ENCODE measurements at places on chromosomes 6 and 20.

DNA sequence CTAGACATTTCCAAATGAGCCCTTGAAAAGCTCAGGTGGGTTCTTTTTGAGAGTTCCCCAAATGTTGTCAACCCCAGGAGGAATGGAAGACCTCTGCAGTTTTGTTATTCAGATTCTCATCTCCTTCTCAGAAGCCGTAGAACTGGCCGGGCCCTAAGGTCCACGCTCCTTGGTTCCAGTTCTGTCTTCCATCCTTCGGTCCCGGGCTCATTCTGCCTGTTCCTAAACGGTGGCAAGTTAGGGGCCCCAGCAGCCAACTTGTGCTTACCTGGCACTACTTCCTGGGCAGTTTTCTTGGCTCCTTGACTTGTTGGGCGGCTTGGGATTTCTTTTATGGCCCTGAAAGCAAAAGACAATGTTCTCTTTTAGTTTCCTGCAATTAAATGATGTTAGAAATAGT lies 6.4 kb downstream of the ESR1 start:
- DNase-seq: no peak
- H3K4me3 ChIP-seq: no peak overlapping the region
- no peak overlapping the region for H3K27ac ChIP-seq
- peaks cover 2% of the 10 kb centered on the region for H3K4me1 ChIP-seq
- no peaks in the 10 kb centered on the region for H3K36me3 ChIP-seq

DNA sequence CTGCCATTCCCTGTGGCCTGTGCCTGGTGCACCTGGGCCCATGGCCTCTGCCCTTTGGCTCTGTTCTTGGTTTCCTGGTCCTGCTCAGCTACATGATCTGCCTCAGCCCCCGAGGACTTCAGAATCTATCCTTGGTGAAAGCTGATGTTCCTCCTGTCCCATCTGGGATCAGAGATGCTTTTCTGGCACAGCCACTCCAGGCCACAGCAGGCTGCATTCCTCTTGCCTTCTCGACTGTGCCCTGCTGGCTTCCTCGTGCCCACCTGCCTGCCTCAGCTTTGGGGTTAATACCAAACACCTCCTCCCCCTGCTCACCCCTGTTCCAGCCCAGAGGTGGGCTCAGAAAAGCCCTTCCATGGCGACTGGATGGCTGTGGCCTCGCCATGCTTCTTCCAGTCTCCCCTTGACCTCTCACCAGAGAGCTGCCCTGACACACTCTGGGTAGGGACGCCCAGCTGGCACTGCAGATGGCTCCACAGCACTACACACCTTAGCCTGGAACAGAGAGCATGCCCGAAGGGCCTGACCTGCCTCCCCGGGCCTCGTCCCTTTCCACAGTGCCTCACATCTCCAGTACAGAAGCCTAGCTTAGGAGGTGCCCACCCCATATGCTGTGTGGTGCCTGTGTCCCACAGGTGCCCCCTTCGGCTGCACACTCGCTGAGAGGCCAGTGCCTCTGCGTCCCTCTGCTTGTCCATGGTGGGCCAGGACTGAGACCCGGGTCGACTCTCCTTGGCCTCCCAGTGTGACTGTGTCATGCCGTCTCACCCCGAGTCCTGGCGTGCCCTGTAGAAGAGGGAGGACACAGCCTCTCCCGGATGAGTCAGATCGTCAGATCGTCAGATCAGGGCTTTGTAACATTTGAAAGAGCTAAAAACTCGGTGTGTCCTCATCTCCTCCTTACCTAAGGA lies 148.8 kb downstream of the DTNBP1 start:
- H3K36me3 ChIP-seq: peaks cover 2% of the 10 kb centered on the region
- no peaks in the 10 kb centered on the region for H3K4me1 ChIP-seq
- H3K27ac ChIP-seq: no peak overlapping the region
- H3K4me3 ChIP-seq: no peak overlapping the region
- DNase-seq: no peak

DNA sequence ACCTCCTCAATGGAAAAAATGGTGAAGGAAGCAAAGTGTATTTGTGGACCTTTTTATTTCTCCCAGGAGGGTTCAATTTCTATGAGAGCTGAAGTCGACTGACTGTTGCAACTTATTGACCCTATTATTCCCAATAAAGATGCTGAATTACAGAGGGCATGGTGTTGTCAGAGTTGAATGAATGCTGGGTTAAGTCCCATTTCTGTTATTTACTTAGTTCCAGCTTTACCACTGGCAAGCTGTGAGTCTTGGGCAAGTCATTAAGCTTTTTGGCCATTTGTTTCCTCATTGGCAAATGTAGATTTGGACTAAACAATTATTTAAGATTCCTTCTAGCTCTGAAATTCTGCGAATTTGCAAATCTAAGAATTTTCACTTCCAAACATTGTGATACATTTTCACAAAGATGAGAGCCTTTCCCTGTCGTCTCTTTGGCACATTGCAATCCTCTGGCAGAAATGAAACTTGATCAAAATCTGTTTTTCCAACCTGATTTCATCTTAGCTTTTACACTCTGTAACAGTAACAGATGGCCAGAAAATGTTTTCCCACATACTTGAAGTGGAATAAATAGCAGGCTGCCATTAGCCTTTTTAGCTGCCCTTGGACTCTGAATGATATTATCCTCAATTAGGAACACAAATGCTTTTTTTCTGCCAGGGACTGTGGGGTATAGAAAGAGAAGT lies 21.3 kb downstream of the BLTP3A start:
- no peak overlapping the region for H3K27ac ChIP-seq
- H3K4me3 ChIP-seq: no peak overlapping the region
- H3K4me1 ChIP-seq: peaks cover 8% of the 10 kb centered on the region
- no peaks in the 10 kb centered on the region for H3K36me3 ChIP-seq
- H3K27me3 ChIP-seq: no peaks in the 10 kb centered on the region

- H3K4me3 ChIP-seq: no peak overlapping the region
- H3K4me1 ChIP-seq: peaks cover 17% of the 10 kb centered on the region
- DNase-seq: no peak
Measured at GRCh38 chr6:163328411-163328810, 86.1 kb upstream of the QKI start.

DNA sequence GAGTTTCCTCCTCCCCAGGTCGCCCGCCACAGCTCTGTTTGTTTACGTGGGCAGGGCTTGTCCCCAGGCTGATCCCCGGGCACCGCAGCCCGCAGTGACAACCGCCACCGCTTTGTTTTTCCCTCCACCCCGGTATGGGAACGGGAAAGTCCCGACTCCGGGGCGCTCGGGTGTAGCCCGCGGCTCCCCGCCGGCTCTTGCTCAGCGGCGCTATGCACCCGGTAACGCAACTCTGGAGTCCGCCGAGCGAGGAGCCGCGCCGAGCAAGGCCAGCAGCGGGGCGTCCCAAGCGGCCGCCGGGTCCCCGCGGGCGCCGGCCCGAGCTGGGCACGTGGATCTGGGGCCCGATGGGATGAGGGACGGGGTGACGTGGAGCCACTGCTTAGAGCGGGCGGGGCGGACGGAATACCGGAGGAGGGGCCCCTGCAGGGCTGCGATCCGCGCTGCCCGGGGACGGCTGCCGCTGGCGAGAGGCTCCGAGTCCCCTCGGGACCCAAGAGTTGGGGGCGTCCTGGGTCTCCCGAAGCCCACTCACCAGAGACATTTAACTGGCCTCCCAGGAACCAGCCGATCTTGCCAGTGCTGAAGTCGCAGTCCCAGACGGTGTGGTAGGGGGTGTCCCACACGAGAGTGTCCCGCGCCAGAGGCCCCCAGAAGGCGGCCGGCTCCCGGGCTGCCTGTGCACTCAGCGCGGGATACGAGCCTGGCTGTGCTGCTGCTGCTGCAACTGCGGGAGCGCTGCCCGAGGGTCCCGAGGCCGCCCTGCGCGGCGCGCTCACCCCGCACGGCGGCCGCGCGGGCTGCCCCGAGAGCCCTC lies 497 bp downstream of the ACSS1 start:
- DNase-seq: no peak
- H3K36me3 ChIP-seq: no peaks in the 10 kb centered on the region
- peaks cover 13% of the 10 kb centered on the region for H3K4me1 ChIP-seq

DNA sequence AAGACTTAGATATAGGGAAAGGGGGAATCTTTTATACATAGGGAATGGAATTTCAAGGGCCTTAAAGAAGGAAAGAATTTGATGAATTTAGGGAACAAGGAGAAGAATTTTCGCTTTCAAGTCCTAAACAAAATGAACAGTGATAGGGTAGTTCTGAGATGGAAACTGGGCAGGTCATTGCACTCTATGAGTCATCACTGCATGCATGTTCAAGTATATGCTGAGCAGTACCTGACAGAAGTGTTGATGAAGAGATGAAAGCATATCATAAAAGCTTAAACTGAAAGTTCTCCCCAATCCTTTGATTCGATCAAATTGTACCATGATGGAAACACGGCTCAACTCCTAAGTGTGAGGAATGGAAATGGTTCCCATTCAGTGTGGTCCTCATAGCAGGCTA lies 271.0 kb downstream of the TSHZ2 start:
- no peak overlapping the region for H3K4me3 ChIP-seq
- H3K27me3 ChIP-seq: no peaks in the 10 kb centered on the region
- DNase-seq: no peak
- H3K4me1 ChIP-seq: no peaks in the 10 kb centered on the region
- no peaks in the 10 kb centered on the region for H3K36me3 ChIP-seq

DNA sequence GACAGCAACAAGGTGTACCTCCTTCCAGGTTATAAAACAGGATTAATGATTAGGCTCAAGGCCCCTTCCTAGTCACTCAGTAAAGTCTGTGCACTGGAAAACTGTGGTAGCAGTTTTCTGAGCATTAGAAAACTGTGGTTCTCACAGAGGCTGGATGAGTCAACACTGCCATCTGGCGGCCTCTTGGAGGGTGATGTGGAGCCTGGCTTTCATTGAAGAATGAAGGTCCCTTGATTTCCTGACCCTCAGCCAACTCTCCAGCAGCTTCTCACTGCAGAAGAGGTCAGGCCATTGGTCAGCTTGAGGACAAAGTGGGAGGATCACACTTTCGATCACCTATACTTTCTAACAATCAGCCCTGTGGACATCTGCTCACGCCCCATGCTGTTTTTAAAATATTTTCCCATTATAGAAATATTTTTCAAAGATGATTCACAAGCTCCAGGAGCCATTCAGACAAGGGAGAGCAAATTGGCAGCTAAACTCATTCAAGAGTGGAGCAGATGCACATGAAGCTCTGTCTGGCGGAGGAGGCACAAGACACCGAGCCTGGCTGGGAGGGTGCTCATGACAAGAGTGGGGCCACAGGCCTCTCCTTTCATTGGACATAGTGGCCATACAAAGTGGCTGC lies 23.2 kb downstream of the PSMB1 start:
- H3K27ac ChIP-seq: no peak overlapping the region
- H3K4me1 ChIP-seq: no peaks in the 10 kb centered on the region
- peak; percentile 50 for DNase-seq
- peaks cover 14% of the 10 kb centered on the region for H3K36me3 ChIP-seq
- H3K4me3 ChIP-seq: no peak overlapping the region
- H3K27me3 ChIP-seq: no peaks in the 10 kb centered on the region

DNA sequence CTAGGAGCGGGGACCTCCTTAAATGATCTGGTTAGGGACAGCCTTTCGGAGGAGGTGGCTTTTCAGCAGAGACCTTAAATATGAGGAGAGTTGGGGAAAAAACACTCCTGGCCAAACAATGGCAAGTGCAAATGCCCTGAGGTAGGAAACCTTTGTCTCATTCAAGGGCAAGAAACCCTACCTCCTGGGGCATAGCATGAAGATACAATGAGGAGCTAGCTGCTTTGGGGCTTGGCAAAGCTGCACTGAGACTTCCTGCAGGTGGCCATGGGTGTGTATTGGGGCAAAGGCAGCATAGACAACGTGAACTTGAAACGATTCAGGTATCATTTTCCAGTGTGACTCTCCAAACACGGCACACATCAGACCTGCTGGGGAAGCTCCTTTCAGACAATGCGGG lies 30.7 kb downstream of the PMEPA1 start:
- no peak overlapping the region for H3K4me3 ChIP-seq
- no peak overlapping the region for H3K27ac ChIP-seq
- no peak for DNase-seq
- H3K4me1 ChIP-seq: peaks cover 35% of the 10 kb centered on the region

- no peaks in the 10 kb centered on the region for H3K27me3 ChIP-seq
- no peak overlapping the region for H3K4me3 ChIP-seq
- H3K27ac ChIP-seq: no peak overlapping the region
- no peaks in the 10 kb centered on the region for H3K36me3 ChIP-seq
- peaks cover 46% of the 10 kb centered on the region for H3K4me1 ChIP-seq
Measured at GRCh38 chr6:169169941-169170582, 83.6 kb downstream of the THBS2 start.

- H3K4me1 ChIP-seq: no peaks in the 10 kb centered on the region
- no peaks in the 10 kb centered on the region for H3K36me3 ChIP-seq
- no peaks in the 10 kb centered on the region for H3K27me3 ChIP-seq
- no peak for DNase-seq
- H3K4me3 ChIP-seq: no peak overlapping the region
Measured at GRCh38 chr6:134394208-134394607, 76.3 kb upstream of the SGK1 start.

- no peak overlapping the region for H3K27ac ChIP-seq
- DNase-seq: no peak
- no peaks in the 10 kb centered on the region for H3K4me1 ChIP-seq
Measured at GRCh38 chr6:103516336-103516735, 1343.4 kb downstream of the HACE1 start.

DNA sequence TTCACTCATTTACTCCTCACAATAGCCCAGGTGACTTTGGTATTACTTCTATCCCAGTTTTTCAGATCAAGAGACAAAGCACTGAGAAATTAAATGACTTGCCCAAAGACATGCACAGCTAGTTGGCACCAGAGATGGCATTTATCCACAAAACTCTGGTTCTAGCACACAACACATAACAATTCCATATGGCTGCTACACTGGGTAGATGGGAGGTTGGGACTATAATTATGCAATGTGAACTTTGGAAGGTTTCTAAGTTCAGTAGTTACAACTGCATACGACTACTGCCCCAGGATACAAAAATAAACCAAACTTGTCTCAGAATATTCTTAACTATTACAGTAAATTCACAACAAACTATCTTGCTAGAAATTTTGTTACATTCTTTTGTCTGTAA lies 54.2 kb upstream of the MLIP start:
- H3K27me3 ChIP-seq: no peaks in the 10 kb centered on the region
- DNase-seq: no peak
- H3K27ac ChIP-seq: no peak overlapping the region
- peaks cover 12% of the 10 kb centered on the region for H3K4me1 ChIP-seq
- H3K4me3 ChIP-seq: no peak overlapping the region
- no peaks in the 10 kb centered on the region for H3K36me3 ChIP-seq

DNA sequence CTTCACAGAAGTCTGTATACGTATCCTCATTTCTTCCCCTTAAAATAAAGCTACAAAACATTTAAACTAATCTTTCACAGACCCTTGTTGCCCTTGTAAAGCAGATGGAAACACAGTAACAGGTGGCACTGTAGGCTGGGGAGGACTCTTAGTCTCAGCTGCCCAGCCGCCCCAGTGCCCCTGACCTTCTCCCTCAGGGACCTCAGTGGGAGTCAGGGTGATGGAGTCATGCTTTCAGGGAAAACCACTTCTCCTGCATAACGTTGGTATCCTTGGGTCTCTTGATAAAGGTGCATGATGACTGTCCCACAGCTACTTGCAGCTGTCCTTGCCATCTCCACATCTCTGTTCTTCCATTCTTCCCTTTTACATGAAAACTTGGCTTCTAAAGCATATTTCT lies 198.6 kb downstream of the CDKAL1 start:
- H3K4me3 ChIP-seq: no peak overlapping the region
- H3K27ac ChIP-seq: no peak overlapping the region
- H3K4me1 ChIP-seq: no peaks in the 10 kb centered on the region
- H3K36me3 ChIP-seq: no peaks in the 10 kb centered on the region
- DNase-seq: no peak

- no peaks in the 10 kb centered on the region for H3K4me1 ChIP-seq
- H3K4me3 ChIP-seq: no peak overlapping the region
- no peak overlapping the region for H3K27ac ChIP-seq
- no peaks in the 10 kb centered on the region for H3K27me3 ChIP-seq
Measured at GRCh38 chr20:36106606-36107005, 47.9 kb upstream of the EPB41L1 start.
